ENCODE measurements at places on chromosomes 1 and 21.
A peak's percentile ranks its signal among the peaks of the same experiment; 100 is the strongest.

GRCh38 chr1:16294219-16295212 lies 57.5 kb upstream of the CPLANE2 start:
- H3K27me3 ChIP-seq = no peaks in the 10 kb centered on the region
- peaks cover 22% of the 10 kb centered on the region for H3K36me3 ChIP-seq
- no peaks in the 10 kb centered on the region for H3K4me1 ChIP-seq
- no peak overlapping the region for H3K4me3 ChIP-seq
- no peak overlapping the region for H3K27ac ChIP-seq

DNA sequence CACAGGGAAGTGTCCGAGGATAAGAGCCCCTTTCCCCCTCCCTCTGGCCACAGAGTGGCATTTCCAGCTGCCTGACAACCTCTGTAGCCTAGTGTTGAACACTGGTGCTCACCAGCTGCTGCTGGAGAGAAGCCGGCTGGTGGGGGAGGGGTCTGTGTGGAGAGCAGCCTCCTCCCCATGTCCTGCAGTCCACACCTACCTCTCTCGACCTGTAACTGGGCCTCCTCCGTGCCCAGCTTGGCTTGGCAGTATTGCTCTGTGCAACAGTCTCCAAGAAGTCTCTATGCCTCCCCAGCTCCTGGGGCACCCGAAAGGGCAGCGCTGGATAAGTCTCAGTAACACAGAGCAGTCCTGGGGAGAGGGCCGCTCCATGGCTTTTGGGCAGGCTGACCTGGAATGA lies 17.0 kb downstream of the PAPPA2 start:
- no peaks in the 10 kb centered on the region for H3K4me1 ChIP-seq
- no peaks in the 10 kb centered on the region for H3K27me3 ChIP-seq
- H3K27ac ChIP-seq = no peak overlapping the region
- no peaks in the 10 kb centered on the region for H3K36me3 ChIP-seq

- H3K27me3 ChIP-seq = no peaks in the 10 kb centered on the region
- H3K27ac ChIP-seq = peak overlapping the region; percentile 92
- H3K4me3 ChIP-seq = no peak overlapping the region
- H3K4me1 ChIP-seq = peaks cover 31% of the 10 kb centered on the region
- no peaks in the 10 kb centered on the region for H3K36me3 ChIP-seq
Observed at GRCh38 chr1:150018165-150018564, 7.6 kb upstream of the OTUD7B start.

DNA sequence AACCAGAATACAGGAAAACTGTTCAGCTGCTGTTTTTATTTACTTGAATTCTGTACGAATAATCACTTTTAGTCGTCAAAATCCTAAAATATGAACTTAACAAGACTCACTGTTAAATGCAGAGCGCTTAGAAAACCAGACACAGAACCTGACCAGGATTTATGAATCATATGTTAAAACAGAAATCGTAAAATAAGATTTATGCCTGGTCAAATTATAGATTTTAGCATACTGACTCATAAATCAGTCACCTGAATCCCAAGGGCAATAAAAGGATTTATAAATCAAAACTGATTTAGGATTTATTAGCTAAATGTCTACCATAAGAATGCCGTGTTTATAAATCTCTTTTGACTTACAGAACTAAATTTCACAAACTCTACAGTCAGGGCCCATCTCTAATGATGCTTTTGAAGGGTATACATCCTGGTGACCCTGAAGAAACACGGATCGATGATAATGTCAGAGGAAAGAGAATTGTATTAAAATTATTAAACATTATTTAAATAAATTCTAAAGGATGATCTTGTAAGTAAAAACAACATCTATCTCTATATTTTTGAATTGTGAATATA lies 28.8 kb downstream of the CYYR1 start:
- H3K27ac ChIP-seq = no peak overlapping the region
- H3K27me3 ChIP-seq = peaks cover 19% of the 10 kb centered on the region
- peaks cover 11% of the 10 kb centered on the region for H3K36me3 ChIP-seq
- H3K4me1 ChIP-seq = no peaks in the 10 kb centered on the region

- no peak for DNase-seq
- H3K4me1 ChIP-seq = peaks cover 8% of the 10 kb centered on the region
- no peaks in the 10 kb centered on the region for H3K36me3 ChIP-seq
- no peak overlapping the region for H3K4me3 ChIP-seq
- H3K27me3 ChIP-seq = peaks cover 32% of the 10 kb centered on the region
Observed at GRCh38 chr1:47214549-47214948, 17.5 kb downstream of the TAL1 start.

DNA sequence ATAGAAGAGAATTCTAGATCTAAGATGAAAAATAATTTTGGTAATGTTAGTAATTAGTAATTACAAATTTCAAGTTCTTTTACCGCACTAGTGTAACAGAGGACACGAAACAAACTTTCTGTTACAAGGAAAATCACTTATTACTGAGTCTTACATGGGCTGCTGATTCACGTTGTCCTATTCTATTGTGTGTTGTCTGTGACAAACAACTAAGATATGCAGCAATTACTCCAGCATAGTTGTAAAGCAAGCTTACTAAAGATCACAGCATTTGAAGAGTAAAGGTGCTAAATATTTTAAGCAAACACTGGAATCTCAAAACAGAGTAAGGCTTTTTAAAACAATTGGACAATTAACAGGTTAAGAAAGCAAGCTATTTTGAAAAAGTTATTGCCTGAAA lies 502.3 kb downstream of the KCNT2 start:
- H3K27me3 ChIP-seq = no peaks in the 10 kb centered on the region
- no peak overlapping the region for H3K27ac ChIP-seq
- no peak for DNase-seq
- H3K4me1 ChIP-seq = no peaks in the 10 kb centered on the region

GRCh38 chr1:246459221-246459620 lies 47.9 kb downstream of the SMYD3 start:
- H3K4me3 ChIP-seq = no peak overlapping the region
- H3K36me3 ChIP-seq = peaks cover 5% of the 10 kb centered on the region
- H3K4me1 ChIP-seq = no peaks in the 10 kb centered on the region
- H3K27me3 ChIP-seq = peaks cover 10% of the 10 kb centered on the region

All from type B pancreatic cell (in vitro differentiated cells).